ENCODE measurements at places on chromosomes 7 and 10. TPM values are rescaled to one million over a fixed set of nuclear protein-coding genes. Genes with fewer than 3 reads are reported as not detected.

GRCh38 chr7:37323966-37324365 lies 124.7 kb downstream of the ELMO1 start:
- no peaks in the 10 kb centered on the region for H3K27me3 ChIP-seq
- DNase-seq, result no peak
- H3K27ac ChIP-seq, result no peak overlapping the region
- no peaks in the 10 kb centered on the region for H3K4me1 ChIP-seq
- H3K36me3 ChIP-seq, result no peaks in the 10 kb centered on the region

GRCh38 chr7:143504215-143504936 lies 26.7 kb downstream of the TAS2R41 start:
- no peaks in the 10 kb centered on the region for H3K4me1 ChIP-seq
- no peak overlapping the region for H3K27ac ChIP-seq
- no peaks in the 10 kb centered on the region for H3K27me3 ChIP-seq
- no peaks in the 10 kb centered on the region for H3K36me3 ChIP-seq

- peak; percentile 87 for DNase-seq
- H3K27me3 ChIP-seq, result no peaks in the 10 kb centered on the region
- H3K27ac ChIP-seq, result no peak overlapping the region
- no peak overlapping the region for H3K4me3 ChIP-seq
- H3K4me1 ChIP-seq, result peaks cover 15% of the 10 kb centered on the region
Observed at GRCh38 chr10:120012566-120012965, 120.0 kb downstream of the SEC23IP start.

ASNS gene
- total RNA-seq, result 19.5 TPM

ELN gene
- total RNA-seq, result not detected

GRCh38 chr7:157409149-157409752 lies 72.4 kb downstream of the DNAJB6 start:
- peak overlapping the region; percentile 99 for H3K27ac ChIP-seq
- H3K4me1 ChIP-seq, result peaks cover 48% of the 10 kb centered on the region
- no peaks in the 10 kb centered on the region for H3K27me3 ChIP-seq
- DNase-seq, result no peak
- peaks cover 10% of the 10 kb centered on the region for H3K36me3 ChIP-seq

GNAI1 gene
- total RNA-seq, result 16.9 TPM

DNA sequence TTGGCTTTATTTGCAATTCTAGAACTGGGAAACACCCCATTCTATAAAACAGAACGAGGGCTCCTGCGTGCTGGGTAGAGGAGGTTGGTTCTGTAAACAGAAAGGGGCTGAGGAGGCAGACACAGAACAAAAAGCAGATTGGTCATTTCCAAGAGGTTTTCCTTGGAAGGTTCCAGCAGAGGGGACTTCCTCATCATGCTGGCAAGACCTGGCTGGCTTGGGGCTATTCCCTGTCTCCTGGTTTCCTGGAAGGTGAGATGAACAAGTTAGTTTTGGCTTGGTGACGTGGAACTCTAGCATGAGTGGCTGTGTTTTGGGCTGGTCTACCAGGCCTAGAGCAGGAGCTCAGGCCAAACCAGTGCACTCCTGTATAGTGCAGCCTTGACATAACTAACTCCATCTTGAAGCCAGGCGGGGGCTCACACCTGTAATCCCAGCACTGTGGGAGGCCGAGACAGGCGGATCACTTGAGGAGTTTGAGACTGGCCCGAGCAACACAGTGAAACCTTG lies 26.1 kb upstream of the DNAJB6 start:
- H3K27me3 ChIP-seq, result no peaks in the 10 kb centered on the region
- peak overlapping the region; percentile 99 for H3K27ac ChIP-seq
- H3K4me1 ChIP-seq, result peaks cover 25% of the 10 kb centered on the region
- peak; percentile 64 for DNase-seq
- no peaks in the 10 kb centered on the region for H3K36me3 ChIP-seq
- peak overlapping the region; percentile 41 for H3K4me3 ChIP-seq

DNA sequence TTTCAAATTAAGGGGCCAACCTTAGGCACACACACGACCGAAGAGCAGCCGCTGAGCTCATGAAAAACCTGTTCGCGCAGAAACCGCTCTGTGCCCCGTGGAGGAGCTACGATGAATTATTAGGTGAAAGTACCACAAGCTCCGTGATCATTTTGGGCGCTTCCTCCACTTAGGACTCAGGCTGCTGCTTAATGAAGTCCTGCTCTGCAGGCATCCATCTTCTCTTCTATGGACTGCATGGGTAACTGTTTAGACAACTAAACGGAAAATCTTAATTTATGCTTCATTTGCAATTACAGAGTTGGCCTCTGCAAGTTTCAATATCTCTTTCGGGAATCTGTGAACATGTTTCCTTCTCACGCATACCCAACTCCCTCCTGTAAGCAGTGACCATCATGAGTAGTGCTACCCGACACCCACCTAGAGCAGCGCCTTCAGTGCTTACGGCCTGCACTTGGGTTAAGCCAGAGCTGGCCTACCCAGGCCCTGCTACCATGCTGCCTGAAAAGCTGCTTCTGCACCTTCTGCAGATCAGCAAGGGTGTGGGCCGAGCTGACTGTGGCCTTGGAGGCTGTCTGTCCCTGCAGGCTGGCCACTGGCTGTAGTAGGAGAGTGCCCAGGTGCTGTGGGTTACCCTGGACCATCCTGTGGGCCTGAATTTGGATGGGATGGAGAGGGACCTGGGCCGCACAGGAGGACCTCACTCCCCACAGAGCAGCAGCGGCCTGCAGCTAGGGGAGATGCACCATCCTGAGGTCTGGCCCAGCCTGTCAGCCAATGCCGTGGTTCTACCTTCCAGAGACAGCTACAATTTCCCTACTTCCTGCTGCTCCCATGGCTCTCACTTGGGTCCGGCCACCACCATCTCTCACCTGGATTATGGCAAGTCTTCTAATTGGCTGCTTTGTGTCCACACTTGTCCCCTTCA lies 36.0 kb downstream of the GNA12 start:
- no peak for DNase-seq
- no peak overlapping the region for H3K4me3 ChIP-seq
- H3K36me3 ChIP-seq, result no peaks in the 10 kb centered on the region
- H3K27ac ChIP-seq, result no peak overlapping the region

GRCh38 chr7:2518737-2519118 lies 846 bp upstream of the LFNG start:
- H3K27me3 ChIP-seq, result no peaks in the 10 kb centered on the region
- H3K4me3 ChIP-seq, result no peak overlapping the region
- H3K4me1 ChIP-seq, result peaks cover 42% of the 10 kb centered on the region
- H3K36me3 ChIP-seq, result no peaks in the 10 kb centered on the region
- DNase-seq, result no peak

FGFBP3 gene
- total RNA-seq, result 0.69 TPM

GRCh38 chr7:101835136-101835535 lies 17.7 kb downstream of the CUX1 start:
- H3K4me3 ChIP-seq, result no peak overlapping the region
- H3K36me3 ChIP-seq, result no peaks in the 10 kb centered on the region
- H3K27ac ChIP-seq, result no peak overlapping the region
- no peaks in the 10 kb centered on the region for H3K4me1 ChIP-seq
- H3K27me3 ChIP-seq, result no peaks in the 10 kb centered on the region

DNA sequence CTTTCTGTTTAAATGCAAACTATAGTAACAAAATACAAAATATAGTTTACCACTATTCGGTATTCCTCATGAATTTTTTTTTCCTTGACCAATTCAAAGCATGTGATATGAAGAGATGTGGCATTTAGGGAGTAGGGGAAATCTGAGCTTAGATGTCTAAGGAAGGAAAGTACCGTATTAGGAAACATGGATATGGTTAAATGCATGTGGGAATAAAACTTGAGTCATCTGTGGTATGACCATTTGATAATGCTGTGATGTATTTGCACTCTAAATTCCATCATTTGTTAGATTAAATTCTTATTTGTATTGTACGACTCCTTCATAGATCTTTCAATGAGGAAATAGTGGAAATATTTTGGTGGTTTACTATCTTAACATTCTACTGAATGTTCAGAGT lies 19.7 kb downstream of the AHR start:
- H3K27me3 ChIP-seq, result no peaks in the 10 kb centered on the region
- H3K27ac ChIP-seq, result no peak overlapping the region
- H3K4me1 ChIP-seq, result peaks cover 17% of the 10 kb centered on the region
- no peak overlapping the region for H3K4me3 ChIP-seq
- no peak for DNase-seq

RASA4B gene
- total RNA-seq, result 10.2 TPM

- H3K27me3 ChIP-seq, result no peaks in the 10 kb centered on the region
- no peak overlapping the region for H3K27ac ChIP-seq
- H3K4me3 ChIP-seq, result no peak overlapping the region
- no peaks in the 10 kb centered on the region for H3K36me3 ChIP-seq
- no peaks in the 10 kb centered on the region for H3K4me1 ChIP-seq
Observed at GRCh38 chr7:94374721-94375566, 19.8 kb upstream of the COL1A2 start.

DNA sequence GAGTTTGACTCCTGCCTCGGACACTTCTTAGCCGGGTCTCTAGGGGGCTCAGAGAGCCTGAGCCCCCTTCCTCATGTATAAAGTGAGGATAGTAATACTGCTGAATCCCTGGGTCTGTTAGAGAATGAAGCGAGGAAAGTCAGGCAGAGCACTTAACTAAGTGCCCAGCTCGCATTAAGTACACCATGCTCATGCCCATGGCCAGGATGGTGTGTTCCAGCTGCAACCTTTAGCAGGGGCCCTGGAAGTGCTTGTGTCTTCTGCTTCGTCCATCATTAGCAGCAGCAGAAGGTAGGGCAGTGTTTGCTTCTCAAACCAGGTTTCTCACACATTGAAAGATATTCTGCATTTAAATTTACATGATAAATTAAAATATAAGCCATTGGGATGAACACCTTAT lies 27.3 kb upstream of the WDFY4 start:
- H3K4me3 ChIP-seq, result no peak overlapping the region
- peaks cover 14% of the 10 kb centered on the region for H3K4me1 ChIP-seq
- no peaks in the 10 kb centered on the region for H3K36me3 ChIP-seq
- no peak overlapping the region for H3K27ac ChIP-seq
- H3K27me3 ChIP-seq, result no peaks in the 10 kb centered on the region

RPEL1 gene
- not detected for total RNA-seq

DNA sequence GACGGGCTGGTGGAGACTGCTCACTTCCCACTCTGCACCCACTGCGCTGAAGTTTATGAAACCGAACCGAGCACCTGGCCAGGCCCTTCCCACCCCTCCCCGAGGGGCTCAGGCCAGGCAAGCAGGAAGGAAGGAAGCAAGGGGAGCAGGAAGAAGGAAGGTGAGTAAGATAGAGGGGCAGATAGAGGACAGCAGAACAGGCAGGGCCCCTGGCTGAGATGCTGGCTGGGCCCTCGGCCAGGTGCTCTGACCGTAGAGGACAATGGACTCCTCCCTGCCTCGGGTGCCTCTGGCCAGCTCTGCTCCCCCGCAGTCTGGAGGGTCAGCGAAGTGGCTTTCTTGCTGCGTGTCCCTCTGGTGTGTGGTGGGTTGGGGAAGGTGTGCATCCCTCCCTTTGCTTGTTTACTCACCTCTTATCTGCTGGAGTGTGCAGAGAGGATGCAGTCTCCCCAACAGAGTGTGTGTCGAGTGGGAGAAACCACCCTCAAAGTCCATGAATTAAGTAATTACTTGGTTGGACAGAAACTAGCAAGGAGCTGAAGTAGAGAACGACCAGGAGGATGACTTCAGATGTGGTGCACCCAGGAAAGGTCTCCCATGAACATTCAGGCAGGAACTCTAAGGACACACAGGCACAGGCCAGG lies 82.8 kb upstream of the PPP2R2D start:
- H3K4me3 ChIP-seq, result no peak overlapping the region
- no peaks in the 10 kb centered on the region for H3K4me1 ChIP-seq
- H3K27ac ChIP-seq, result no peak overlapping the region
- no peaks in the 10 kb centered on the region for H3K36me3 ChIP-seq
- no peak for DNase-seq

MRLN gene
- total RNA-seq, result not detected

DNA sequence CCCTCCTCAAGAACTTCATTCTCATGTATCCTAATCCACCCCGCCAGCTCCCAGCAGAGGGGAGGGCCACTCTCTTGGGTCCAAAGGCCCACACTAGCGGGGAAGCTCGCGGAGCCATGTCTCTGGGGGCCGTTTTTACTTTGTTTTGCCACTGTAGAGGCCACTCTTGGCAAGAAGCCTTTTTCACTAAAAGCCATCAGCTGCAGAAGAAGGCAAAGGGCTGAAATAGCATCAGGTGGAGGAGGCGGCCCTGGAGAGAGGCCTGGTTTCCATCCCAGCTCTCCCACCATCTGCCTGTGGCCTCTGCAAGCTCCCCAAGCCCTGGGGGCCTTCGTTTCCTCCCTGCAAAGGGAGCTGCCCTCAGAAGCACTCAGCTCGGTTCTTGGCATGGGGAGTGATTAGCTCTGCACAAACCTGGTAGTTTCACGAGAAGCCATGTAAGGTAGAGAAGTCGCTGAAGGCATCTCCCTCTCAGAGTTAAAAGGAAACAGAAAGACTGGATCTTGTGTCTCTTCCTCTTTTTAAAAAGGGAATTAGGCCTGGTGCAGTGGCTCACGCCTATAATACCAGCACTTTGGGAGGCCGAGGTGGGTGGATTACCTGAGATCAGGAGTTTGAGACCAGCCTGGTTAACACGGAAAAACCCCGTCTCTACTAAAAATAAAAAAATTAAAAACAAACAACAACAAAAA lies 70.3 kb downstream of the PARP12 start:
- H3K27ac ChIP-seq, result no peak overlapping the region
- no peaks in the 10 kb centered on the region for H3K27me3 ChIP-seq
- H3K36me3 ChIP-seq, result no peaks in the 10 kb centered on the region

DNA sequence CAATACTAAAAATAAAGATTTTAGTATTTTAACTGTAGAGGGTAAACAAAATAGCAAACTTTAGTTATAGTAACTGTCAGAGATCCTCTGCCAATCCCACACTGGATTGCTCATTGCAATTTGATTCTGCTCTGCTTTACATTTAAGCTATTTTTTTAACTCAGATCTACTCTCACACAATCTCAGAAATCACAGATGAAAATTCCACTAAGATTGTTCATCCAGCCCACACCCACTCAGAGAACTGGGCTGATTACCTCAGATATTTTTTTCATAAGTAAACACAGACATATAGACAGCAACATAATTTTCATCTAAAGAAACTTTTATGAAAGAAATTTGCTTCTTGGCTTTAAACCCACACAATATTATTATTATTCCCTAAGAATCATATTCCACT lies 7.0 kb downstream of the OSBPL3 start:
- H3K4me3 ChIP-seq, result no peak overlapping the region
- H3K4me1 ChIP-seq, result peaks cover 41% of the 10 kb centered on the region
- peak; percentile 44 for DNase-seq
- no peaks in the 10 kb centered on the region for H3K27me3 ChIP-seq

GRCh38 chr10:20466731-20467130 lies 430.4 kb downstream of the NEBL start:
- no peaks in the 10 kb centered on the region for H3K4me1 ChIP-seq
- H3K4me3 ChIP-seq, result no peak overlapping the region
- DNase-seq, result peak; percentile 60

GRCh38 chr10:28796606-28797512 lies 119.5 kb downstream of the BAMBI start:
- DNase-seq, result peak; percentile 71
- no peaks in the 10 kb centered on the region for H3K36me3 ChIP-seq
- no peaks in the 10 kb centered on the region for H3K27me3 ChIP-seq
- H3K4me3 ChIP-seq, result no peak overlapping the region
- H3K4me1 ChIP-seq, result peaks cover 26% of the 10 kb centered on the region
- H3K27ac ChIP-seq, result no peak overlapping the region

All from PC-3 (cell line).